ENCODE measurements at places on chromosomes 7 and 10. TPM values are rescaled to one million over a fixed set of nuclear protein-coding genes. Genes with fewer than 3 reads are reported as not detected.

Gene MACROH2A2
- 30.7 TPM for total RNA-seq

Gene C1QL3
- total RNA-seq = not detected

Gene TMEM176B
- total RNA-seq = not detected

Gene DOCK1
- total RNA-seq = 43.1 TPM

Gene ANLN
- 31.0 TPM for total RNA-seq

Gene DLX6
- total RNA-seq = not detected

Gene LRRC18
- not detected for total RNA-seq

Gene MSMB
- total RNA-seq = not detected

Gene STEAP4
- total RNA-seq = 0.08 TPM

Gene NKX2-3
- not detected for total RNA-seq
